Bronchial epithelial cell (primary cell): ENCODE measurements at places on chromosomes 16 and 17.

DNA sequence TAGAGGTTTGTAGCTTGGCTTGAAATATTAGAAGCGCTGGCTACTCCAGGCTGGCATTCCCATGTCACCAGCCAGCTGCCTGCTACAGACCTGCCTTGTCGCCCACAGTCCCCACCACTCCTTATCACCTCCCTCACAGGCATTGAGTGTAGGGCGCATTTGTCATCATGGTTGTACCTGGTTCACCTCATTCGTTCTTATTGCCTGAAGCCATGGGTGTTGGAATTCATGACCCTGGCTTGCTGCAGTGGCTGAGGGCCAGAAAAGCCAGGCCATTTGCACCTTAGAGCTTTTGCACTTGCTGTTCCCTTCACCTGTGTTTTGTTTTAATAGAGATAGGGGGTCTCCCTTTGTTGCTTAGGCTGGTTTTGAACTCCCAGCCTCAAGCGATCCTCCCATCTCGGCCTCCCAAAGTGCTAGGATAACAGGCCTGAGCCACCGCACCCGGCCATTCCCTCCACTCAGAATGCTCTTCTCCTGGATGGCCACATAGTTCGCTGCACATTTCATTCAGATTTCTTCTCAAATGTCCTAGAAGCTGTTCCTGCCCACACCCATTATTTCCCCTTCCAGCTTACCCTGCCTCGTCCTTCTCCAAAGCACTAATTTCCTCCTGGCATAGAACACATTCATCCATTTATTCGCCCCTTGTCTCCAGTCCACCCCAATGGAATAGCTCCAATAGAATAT, 97.6 kb downstream of the C16orf78 start:
- no peak for DNase-seq

DNA sequence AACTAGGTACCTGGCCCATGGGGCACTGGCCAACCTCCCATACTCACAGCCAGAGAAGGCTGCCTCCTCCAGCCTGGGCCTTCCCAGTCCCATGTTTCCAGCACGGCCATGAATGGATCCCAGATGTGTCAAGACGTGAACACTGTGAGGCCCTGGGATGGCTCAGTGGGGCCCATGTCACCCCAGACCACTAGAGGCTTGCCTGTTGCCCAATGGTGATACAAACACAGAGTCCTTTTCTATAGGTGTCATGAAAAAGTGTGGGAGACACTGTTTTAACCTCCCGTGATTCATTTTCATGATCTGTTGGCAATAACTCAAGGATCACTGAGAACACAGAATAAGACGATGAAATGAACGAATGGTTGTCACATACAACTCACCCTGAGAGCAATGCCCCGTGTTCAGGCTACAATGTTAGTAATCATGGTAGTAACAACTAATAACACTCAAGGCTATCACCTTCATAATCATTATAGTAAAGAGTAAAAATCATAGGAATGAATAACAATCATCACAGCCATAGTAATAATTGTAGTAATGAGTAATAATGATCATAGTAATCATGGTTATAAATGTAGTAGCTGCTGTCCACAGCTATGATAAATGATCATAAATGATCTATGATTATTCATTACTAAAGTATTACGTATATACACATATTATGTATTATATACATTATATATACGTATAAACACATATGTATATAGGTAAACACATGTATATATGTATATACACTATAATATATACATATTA, 64.0 kb downstream of the DYNLRB2 start:
- no peak for DNase-seq

DNA sequence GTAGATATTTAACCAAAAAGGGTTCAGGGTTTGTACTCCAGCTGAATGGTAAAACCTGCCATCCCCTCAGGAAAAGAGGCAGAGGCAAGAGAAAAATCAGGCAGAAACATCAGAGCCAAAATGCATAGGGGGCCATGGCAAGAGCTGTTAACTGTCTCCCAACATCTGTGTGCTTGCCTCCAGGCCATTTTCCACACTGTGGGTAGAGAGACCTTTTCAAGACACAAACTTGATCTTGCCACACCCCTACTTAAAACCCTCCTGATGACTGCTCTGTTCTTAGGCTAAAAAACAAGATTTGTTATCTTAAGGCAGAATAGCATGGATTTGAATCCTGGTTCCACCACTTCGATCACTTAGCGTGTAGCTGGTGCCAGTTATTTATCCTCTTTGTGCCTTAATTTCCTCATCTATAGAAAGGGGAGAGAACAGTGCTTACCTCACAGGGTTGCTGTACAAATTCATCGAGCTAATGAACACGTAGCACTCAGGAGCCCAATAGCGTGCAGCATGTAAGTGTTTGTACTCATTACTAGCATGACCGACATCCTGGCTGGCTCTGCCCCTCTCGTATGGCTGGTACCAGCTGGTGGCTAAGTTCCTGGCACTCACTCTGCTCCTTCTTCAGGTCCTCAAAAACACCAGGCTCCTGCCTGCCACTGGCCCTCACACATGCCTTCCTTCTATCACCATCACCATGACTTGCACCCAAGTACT, 25.8 kb downstream of the STAT3 start:
- DNase-seq: no peak

GRCh38 chr17:68710035-68710780, 109.0 kb upstream of the FAM20A start:
- DNase-seq: no peak

- no peak for DNase-seq
These were observed 43.4 kb downstream of the BMERB1 start for GRCh38 chr16:15477802-15478201.

GRCh38 chr17:64126918-64127317, 3.0 kb downstream of the ERN1 start:
- DNase-seq: peak; percentile 85
